Suppressor macrophage treated with lipopolysaccharide for 1 hour (primary cell): ENCODE measurements at places on chromosomes 2 and 18.

GRCh38 chr2:101773137-101773536 is 75.6 kb downstream of the MAP4K4 start:
- DNase-seq = no peak

- peak; percentile 25 for DNase-seq
Observed at GRCh38 chr2:63814114-63814513, 27.6 kb upstream of the UGP2 start.

GRCh38 chr2:207676827-207677354 is 34.5 kb upstream of the CCNYL1 start:
- no peak for DNase-seq

GRCh38 chr2:59892398-59892797 is 661.1 kb downstream of the BCL11A start:
- no peak for DNase-seq

DNA sequence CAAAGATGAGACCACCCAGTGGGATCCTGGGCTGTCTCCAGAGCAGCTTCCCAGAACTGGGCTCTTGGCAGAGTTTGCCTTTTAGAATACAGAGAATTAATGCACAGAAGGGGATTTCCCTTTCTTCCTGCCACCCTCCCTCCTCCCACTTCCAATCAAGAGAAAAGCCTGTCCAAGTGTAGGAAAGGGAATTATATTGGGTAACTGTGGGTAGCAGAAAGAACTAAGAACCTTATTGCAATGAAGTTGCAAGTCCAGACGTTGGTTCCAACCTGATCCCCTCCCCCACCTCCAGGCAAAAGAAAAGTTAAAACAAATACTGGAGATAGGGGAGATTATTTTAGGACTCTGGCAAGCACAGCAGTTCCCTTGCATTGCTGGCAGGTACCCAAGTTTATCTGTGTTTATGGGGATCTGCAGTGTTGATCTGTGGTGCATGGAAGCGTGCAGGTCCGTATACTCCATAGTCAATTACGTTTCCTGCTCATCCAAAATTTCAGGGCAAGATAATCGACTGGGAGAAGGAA is 114.3 kb downstream of the PRKCE start:
- peak; percentile 73 for DNase-seq

DNA sequence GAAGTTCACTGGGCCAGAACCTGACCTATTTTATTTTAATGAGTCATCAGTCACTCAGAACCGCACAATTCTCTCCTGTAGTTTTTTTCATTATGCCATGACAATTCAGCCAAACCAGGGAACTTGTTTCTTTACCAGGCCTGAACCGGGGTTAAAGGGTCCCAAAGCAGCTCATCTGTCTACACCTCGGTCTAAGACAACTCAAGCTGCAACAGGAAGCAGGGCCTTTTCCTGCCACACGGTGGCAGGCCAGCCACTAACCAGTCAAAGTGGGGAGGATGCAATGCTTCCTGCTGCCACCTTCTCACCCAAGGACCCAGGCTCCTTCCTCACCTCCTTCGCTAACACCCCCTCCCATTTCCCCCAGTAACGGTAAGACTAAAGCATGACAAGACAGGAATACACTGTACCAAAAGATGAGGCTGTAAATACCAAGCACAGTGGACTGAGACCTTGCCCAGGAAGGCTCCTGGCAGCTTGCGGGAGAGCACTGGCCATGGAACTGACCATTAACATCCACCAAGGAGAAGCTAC is 56.7 kb upstream of the ACKR3 start:
- peak; percentile 72 for DNase-seq

DNA sequence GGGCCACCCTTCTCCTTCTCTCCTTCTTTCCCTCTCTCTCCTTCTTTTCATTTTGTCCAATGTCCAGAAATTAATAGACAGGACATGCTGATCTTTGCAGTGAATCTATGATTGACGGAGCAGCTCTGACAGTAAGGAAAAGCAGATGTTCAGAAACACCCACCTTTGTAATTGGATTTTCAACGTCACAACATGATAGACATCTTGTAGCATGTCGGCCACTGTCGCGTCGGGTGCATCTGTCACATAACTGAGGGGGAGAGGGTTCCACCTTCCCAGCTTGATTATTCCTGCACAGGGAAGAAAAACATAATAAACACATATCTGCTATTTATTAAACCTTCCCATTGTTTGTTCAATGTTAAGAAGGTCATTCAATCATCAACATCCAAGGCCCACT is 76.2 kb downstream of the SATB2 start:
- DNase-seq = no peak

- no peak for DNase-seq
Observed at GRCh38 chr2:9364373-9364772, 59.0 kb downstream of the ITGB1BP1 start.

DNA sequence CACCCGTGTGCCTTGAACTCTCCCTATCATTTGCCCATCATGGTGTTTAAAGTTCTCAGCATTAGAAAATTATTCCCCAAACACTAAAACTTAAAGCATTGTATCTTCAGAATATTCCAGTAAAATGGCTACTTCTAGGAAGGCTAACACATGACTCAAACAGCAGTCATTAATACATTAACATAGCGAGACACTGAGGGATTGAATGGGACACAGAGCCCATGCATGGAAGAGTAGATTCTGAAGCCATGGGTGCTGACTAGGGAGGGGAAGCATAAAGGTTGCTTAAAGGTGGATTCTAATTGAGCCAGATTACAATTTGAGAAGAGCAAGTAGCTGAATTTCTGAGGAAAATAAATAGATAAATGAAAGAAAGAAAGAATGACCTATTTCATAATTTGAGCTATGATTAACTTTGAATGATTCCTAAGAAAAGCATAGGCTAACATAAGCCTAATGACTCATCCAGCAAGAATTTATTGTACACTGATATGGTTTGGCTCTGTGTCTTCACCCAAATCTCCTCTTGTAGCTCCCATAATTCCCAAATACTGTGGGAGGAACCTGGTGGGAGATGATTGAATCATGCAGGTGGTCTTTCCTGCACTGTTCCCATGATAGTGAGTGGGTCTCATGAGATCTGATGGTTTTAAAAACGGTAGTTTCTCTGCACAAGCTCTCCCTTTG is 79.8 kb upstream of the PIK3C3 start:
- DNase-seq = no peak

GRCh38 chr18:36595818-36596215 is 233.0 kb downstream of the TPGS2 start:
- no peak for DNase-seq

GRCh38 chr2:61807036-61807757 is 46.7 kb downstream of the FAM161A start:
- peak; percentile 3 for DNase-seq

GRCh38 chr18:55236150-55236931 is 277.1 kb upstream of the CCDC68 start:
- DNase-seq = peak; percentile 49

DNA sequence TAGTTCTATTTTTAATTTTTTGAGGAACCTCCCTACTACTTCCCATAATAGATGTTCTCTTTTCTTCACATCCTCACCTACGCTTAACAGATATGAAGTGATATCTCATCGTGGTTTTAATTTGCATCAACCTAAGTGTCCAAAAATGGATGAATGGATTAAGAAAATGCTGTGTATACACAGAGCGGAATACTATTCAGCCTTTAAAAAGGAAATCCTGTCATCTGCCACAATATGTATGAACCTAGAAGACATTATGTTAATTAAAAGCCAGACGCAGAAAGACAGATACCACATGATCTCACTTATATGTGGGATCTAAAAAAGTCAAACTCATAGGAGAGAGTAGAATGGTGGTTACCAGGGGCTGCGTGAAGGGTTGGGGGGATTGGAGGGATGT is 113.0 kb downstream of the PTRHD1 start:
- DNase-seq = no peak

DNA sequence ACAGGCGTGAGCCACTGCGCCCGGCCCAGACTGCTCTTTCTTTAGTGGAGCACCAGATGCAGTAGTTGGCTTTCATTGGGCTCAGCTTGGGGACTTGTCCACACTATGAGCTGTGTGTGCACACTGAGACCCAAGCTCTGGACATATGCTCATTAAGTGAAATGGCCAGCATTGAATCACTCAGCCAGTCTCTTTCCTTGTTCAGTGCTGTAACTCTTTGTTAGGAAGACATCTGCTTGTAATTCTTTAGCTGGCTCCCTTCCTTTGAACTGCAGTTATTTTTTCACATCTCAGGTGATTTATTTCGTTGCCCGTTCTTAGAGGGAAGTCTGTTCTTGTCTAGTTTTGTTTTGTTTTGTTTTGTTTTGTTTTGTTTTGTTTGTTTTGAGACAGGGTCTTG is 70.5 kb downstream of the CAB39 start:
- DNase-seq = no peak

DNA sequence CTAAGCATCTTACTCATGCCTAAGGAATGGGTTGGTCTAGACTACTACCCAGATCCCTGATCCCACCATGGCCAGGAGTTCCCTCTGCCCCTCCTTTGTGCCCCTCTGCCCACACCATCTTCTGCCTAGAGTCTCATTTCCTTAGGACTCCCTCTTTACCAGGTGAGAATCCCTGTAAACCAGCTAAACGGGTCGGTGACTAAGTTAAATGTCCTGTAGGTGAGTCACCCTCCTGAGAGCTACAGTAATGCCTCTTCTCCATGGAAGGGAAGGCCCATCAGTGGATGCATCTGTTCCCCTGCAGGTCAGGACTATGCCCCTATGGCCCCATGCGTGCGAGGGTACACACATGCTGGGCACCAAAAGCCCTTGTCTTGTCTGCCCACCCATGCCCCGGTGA is 25.4 kb downstream of the PTGR3 start:
- DNase-seq = no peak

GRCh38 chr2:12318427-12319057 is 398.2 kb upstream of the TRIB2 start:
- DNase-seq = no peak

DNA sequence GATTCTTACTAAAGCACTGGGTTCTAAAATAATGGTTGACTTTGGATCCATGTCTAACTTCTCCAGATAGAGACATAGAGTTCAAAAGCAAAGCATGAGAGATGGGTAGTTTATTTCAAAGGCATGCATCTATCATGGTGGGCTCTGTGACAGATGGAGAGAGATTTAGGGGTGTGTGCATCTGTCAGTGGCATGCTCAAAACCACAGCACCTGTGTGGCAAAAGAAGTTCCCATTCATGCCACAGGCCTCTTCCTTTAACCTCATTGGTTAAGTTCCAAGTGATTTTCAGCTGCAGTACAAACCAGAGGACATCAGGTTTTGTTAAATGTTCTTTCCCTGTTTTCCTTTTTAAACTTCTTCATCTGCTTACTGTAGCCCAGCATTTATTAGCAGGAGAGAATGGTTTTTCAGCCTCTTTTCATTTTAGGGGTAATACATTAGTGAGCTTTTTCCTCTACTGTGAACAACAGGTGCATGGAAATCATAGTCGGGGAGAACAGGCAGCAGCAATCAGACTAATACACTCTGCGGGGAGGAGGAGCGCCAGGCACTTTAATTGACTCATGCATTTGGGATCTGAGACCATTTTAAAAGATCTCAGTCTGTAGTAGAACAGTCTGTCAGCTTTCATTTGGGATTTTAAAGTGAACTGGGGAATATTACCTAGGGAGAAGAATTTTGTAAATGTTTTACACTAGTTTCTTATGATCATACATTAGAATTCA is 52.4 kb upstream of the UPP2 start:
- no peak for DNase-seq

- DNase-seq = no peak
Observed at GRCh38 chr2:15023221-15023620, 390.7 kb downstream of the LRATD1 start.

DNA sequence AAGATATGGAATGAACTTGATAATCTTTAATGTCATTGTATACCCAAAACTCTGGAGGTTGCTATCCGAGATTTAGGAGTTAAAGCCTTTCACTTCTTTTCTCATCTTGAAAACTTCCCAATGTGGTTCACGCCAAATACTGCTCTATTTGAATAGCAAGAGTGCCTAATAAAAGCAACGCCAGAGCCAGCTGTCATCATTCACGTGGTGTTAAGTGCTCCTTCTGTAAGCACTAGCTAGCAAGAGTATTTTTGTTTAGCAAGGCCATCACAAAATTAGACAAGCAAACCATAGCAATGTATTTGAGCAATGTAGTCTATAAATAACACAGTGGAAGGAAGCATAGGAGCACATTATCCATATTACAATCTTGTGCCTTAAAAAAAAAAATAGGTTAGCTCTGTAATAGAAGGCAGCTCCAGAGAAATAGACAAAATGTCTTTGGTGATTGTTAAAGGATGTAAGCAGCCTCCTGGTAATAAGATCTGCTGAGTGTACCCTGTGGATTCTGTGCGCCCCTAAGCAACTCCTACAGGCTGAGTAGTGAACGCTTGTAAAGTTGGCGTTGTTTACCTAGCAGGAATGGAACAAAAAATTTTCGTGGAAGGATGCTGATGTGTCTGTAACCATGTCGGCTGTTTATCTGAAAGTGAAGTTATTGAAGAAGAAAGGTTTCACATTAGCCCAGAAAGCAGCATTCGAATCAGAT is 518.0 kb downstream of the CNTNAP5 start:
- no peak for DNase-seq

GRCh38 chr2:222142027-222142426 is 156.8 kb downstream of the PAX3 start:
- DNase-seq = no peak

GRCh38 chr2:211881449-211881848 is 657.2 kb downstream of the ERBB4 start:
- no peak for DNase-seq

- DNase-seq = no peak
Observed at GRCh38 chr2:173496746-173497145, 142.1 kb downstream of the CDCA7 start.

- no peak for DNase-seq
Observed at GRCh38 chr2:240598311-240598911, 11.9 kb downstream of the CAPN10 start.

DNA sequence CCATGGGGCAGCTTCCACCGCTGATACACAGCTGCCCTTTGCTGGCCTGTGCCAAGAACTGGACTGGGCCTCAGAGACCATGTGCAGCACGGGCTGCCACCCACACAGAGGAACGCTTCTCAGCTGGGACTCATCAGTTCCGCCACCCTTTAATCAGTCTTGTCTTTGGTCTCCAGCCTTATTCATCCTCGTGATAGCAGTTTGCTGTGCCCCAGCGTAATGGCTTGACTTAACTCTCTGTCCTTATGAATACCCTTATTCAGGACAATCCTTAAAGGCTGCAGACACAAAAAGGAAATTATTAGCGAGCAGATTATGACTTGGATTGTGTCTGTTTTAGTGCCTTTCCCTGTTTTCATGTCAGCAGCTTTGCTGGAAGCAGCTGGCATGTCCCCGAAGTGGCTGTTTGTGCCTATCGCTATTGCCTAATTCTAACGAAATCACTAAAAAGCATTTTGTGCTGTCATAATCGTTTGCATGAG is 108.9 kb upstream of the DAPL1 start:
- no peak for DNase-seq

DNA sequence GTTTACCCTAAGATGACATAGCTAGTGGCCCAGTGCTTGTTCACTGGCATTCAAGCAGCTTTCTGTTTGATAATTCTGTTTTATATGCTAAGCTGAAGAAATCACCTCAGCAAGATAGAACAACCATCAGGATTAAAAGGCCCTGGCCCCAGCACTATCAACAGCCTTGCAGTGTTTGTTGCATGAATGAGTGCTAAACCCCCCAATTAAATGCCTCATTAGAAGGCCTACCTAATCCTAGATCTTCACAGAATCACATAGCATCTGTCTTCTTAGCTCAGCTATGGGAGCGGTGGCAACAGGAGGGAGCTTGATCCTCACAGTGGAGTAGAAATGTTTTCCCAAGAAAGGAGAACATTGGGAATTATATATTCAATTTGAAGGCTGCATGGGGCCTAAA is 194.1 kb upstream of the HNMT start:
- DNase-seq = no peak

- DNase-seq = no peak
Observed at GRCh38 chr18:26322890-26323653, 96.8 kb downstream of the TAF4B start.
